T-helper 22 cell (primary cell): ENCODE measurements at places on chromosomes 5 and 9.

DNA sequence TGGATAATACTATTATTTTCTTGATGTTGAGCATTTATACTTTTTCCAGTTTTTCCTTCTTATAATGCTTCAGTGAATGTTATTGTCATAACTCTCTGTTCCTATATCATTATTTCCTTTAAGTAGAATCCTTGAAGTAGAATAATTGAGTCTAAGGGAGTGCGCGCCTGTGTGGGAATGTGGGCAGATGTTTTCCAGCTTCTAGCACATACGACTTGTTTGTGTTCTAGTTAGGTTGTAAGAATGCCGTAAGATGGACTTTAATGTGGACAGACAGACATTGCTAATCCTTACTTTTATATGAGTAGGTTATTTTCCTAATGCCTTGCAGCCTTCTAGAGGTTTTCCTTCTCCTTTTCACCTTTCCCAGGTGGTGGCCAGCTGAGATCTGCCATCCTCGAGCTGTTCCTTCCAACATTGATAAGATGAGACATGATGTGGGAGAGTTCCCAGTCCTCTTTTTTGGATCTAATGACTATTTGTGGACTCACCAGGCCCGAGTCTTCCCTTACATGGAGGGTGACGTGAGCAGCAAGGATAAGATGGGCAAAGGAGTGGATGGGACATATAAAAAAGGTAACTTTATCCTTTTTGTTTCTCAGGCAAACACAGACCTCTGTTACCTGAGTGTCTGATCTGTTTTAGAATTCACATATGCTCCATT, 34.2 kb downstream of the RAB24 start:
- no peak for DNase-seq

GRCh38 chr5:127957183-127957582, 126.4 kb upstream of the SLC12A2 start:
- no peak for DNase-seq

- DNase-seq, result peak; percentile 71
These were observed 588.5 kb downstream of the MTRR start for GRCh38 chr5:8457187-8458037.

GRCh38 chr9:134971696-134972095, 54.0 kb upstream of the FCN1 start:
- DNase-seq, result no peak

GRCh38 chr9:109652971-109653370, 127.0 kb upstream of the PALM2AKAP2 start:
- DNase-seq, result no peak

DNA sequence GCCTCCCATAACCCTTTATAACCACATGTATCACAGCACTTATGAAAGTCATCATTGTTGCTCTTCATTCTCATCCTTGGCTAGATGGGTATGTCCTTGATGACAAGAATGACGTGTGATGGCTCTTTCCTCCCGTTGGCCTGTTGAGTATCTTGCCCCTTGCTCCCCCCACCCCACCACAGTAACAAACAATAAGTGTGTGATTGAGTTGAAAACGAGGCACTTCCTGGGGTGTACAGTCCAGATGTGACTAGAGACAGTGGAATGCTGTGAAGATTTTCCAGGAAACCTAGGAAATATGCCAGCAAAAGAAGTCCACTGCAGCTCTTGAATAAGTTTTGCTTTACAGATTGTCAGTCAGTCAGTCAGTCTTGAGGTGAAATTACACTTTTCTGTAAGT, 262.5 kb downstream of the ELAVL2 start:
- DNase-seq, result no peak

- no peak for DNase-seq
These were observed 307.4 kb upstream of the SEMA6A start for GRCh38 chr5:116881921-116882531.

GRCh38 chr9:35732800-35733541, 505 bp downstream of the CREB3 start:
- DNase-seq, result no peak

GRCh38 chr5:152066784-152067183, 142.1 kb upstream of the GLRA1 start:
- no peak for DNase-seq

DNA sequence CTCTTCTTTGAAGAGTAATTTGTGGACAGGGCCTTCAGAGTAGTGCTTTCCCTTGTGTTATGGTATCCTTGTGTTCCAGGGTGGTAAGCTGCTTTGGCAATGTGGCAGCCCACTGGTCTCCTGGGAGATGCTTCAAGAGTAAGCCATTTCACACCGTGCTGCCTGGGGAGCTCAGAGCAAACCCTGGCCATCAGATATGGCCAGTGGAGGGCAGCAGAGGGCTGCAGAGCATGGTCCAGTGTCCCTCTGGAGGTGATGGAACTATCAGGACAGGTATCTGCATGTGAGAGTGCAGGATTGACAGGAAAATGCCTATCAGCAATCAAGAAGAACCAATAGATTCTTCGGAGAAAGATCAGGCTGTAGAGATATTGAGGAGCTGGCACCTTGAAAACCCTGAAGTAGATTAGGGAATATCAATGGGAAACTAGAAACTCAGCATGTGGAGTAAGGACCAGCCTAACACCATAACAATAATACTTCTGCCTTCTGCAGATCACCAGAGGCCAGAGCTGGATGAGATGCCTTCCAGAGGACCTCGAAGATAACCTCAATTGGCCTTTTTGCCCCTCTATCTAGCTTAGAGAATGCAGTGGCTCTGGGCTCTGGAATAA, 90.8 kb downstream of the PLPPR1 start:
- no peak for DNase-seq

- no peak for DNase-seq
These were observed 118.3 kb downstream of the SLC1A3 start for GRCh38 chr5:36724467-36725332.

DNA sequence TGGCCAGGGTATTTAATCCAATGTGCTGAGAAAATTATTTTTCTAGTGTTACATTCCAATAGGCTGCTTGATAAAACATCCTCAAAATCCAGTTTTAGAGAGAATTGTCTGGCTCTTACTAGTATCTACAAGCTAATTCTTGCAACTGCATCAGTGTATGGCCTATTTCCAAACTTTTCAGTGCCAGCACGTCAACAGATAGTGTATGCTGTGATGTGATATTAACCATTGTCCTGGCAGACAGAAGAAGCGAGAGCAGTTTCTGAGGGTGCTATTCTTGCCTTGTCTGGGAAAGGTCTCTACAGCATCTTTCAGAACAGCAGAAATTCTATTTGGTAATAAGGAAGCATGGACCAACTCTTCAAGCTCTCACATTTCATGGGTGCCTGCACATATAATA, 174.2 kb upstream of the CDH12 start:
- no peak for DNase-seq

DNA sequence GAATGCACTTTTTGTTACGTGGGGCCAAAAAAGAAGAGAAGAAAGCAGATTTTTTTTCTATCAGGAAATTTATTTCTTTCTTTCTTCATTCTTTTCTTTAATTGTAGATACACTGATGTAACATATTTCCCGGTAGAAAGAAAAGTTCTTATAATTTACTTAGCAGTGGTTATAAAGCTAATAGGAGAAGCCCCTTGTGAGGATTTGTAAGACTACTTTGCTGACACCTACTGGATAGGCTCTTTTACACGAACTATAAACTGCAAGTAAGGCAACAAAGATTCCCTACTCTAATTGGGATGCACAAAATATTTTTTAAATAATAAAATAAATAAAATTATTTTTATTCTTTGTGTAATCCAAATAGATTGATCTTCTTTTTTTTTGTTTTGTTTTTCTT, 284.4 kb downstream of the DNAH5 start:
- no peak for DNase-seq

DNA sequence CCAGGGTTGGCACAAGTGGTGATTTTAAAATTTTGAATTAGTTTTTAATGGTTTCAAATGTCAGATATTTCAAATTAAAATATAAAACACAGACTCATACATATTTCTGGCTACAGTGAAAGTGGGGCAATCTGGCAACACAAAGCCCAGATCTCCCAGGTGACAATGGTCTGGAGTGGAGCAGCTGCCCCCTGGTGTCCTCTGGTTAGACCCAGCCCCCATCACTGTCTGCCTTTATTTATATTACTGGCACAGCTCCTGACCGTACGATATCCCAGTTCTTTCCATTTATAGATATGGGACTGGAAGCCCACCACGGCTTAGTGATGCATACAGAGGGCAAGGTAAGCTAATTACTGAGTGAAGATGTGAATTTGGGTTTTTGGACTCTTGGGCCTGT, 37.3 kb downstream of the MACIR start:
- DNase-seq, result no peak

GRCh38 chr5:38151878-38152277, 106.5 kb upstream of the EGFLAM start:
- no peak for DNase-seq

DNA sequence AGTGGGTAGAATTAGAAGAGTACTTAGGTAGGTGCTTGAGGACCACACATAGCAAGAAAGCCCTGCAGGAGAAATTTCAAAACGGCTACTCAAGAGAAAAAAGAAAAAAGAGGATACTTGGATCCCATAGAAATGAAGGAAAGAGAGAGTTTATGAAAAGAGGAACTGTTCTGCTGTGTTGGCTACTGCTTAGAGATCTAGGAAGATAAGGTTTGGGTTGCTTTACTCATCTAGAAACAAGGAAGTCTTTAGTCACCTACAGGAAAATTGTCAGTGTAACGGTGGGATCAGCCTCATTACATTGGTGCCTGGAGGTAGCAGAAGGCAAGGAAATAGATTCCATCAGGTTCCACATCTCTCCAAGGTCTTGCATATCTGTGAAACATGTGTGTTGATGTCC, 14.8 kb upstream of the C5orf46 start:
- no peak for DNase-seq

DNA sequence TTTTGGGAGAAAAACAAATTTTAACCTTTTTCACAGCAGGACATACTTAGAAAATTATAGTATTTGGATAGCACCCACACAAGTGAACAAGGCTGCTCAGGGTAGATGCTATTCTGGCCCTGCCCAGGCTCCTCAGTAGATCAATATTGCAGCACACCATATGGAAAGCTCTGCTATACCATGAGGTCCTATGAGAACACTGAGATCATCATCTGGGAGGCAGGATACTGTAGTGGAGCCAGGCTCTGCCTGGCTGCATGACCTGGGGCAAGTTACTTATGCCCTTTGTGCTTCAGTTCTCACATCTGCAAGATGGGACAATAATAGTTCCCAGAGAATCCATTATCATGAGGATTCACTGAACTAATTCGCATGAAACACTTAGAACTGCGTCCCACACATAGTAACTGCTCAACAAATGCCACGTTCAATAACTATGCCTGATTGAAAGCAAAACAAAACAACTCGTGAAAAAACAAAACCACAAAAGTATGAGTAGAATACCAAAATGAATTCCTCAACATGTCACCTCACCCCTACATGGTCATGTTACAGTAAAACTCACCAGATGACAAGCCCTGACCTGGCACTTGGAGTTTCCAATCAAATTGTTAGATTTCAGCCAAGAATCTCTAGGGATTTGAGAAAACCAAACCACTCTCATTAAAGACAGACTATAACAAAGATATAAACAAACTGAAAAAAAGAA, 31.9 kb downstream of the ARSB start:
- DNase-seq, result no peak

DNA sequence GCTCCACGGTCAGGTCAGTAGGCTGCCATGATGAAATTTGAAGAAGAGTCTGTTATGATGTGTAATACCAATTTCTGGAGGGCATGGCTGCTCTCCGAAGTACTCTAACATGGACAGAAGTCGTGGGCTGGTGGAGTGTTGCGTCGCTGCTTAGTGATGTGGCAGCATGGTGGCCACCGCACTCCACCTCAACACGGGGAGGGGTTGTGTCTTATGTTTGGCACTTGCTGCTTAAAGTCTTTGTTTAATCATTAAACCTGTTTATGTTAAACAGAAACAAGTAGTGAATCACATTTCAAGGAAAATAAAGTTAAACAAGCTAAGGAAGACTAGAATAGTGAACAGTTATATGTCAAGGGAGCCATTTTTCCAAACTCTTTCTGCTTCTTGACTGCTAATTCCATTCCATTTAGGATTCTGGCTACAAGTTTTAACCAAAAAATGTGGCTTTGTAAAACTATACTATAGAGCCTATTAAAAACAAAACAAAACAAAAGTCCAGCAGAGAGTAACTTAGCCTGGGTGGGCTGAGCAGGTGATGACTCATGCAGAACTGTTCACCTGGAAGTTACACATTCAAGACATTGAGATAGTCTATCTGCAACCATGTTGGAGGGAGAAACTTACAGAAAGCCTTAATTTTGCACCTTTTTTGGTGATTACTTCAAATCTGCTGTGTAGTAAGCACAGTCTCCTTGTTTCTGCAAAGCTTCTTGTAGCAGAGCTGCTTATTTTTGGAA, 9.5 kb downstream of the HABP4 start:
- no peak for DNase-seq

- no peak for DNase-seq
These were observed 104.1 kb downstream of the CRB2 start for GRCh38 chr9:123460091-123460490.

DNA sequence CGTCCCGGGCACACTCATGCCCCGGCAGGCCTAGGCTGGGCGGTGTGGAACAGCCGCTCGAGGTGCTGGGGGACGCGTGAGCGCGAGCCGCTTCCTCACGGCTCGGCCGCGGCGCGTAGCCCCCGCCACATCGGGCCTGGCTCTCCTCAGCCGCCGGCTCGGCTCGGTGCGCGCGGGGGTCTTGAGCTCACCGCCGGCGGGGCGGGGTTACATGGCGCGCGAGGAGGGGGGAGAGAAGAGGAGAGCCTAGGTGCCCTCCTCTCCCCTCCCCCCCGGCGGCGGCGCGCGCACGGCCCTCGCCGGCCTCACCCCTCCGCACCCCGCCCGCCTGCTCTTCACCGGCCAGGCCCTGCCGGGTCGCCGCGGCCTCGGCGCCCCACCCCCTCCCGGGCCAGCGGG, 7.7 kb downstream of the RANBP6 start:
- DNase-seq, result peak; percentile 75

- DNase-seq, result no peak
These were observed 205.6 kb downstream of the C9orf50 start for GRCh38 chr9:129414993-129415941.

- no peak for DNase-seq
These were observed 92.3 kb downstream of the ANKRD33B start for GRCh38 chr5:10655972-10656830.

- no peak for DNase-seq
These were observed 28.3 kb downstream of the SMIM23 start for GRCh38 chr5:171813813-171814490.

DNA sequence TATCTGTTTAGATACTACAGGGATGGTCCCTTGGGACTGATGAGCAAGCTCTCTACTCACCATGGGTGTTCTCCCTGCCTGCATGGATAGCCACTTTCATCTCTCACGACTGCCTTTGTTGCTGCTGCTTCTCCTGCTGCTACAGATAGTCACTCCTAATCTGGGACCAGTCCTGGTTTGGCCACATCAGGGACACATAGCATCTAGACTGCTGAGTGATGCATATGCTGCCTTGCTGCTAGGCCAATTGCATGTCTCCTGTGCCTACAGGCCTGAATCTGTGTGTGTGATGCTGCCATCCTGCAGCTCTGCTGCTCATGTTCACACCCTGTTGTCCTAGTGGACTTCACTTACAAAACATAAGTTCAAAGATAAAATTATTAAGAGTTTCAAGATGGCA, 297.1 kb downstream of the HCN1 start:
- DNase-seq, result no peak

- no peak for DNase-seq
These were observed 128.8 kb downstream of the FBN2 start for GRCh38 chr5:128409166-128409800.

DNA sequence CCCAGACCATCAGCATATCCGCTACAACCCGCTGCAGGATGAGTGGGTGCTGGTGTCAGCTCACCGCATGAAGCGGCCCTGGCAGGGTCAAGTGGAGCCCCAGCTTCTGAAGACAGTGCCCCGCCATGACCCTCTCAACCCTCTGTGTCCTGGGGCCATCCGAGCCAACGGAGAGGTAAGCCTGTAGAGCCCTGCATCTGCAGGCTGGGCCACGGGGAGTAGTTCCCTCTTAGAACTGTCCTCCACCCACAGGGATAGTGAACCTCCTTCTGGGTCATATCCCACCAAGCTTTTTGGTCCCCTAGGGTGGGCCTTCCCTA, 569 bp downstream of the GALT start:
- no peak for DNase-seq
